ENCODE measurements at places on chromosomes 7 and 10.

DNA sequence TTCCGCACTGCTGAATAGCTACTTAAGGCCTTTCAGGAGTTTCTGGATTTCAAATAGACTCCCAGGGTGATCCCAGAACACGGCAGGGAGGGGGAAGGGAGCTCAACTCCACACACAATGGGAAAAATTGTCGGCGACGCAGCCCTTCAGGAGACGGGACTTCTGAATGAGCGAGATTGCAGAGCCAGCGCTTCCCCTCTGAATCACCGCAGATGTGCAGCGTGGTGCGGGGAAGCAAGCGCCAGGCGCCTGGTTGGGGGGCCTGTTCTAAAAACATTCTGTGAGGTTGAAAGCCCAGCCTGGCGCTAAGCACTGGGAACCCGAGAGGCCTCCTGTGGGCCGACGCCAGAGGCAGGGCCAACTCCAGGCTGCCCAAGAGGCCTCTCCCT is 163.3 kb downstream of the MAD1L1 start:
- no peak for DNase-seq

DNA sequence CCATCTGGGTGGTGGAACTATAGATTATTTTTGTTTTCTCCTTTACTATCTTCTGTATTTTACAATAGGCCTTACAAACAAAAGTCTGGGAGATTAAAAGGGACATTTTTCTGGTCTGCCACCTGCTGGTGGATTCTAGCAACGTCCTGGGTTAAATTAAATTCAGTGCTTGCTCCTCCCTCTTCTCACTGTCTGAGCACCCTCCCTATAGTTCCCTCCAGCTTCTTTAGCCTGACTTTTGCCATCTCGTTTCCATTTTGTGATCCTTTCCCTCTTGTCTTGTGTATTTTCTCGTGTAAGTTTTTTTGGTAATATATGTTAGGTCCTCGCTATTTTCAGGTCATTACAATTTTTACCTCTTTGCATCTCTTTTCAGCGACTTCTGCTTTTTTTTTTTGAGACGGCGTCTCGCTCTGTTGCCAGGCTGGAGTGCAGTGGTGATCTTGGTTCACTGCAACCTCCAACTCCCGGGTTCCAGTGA is 16.1 kb downstream of the ANKRD16 start:
- DNase-seq: no peak

DNA sequence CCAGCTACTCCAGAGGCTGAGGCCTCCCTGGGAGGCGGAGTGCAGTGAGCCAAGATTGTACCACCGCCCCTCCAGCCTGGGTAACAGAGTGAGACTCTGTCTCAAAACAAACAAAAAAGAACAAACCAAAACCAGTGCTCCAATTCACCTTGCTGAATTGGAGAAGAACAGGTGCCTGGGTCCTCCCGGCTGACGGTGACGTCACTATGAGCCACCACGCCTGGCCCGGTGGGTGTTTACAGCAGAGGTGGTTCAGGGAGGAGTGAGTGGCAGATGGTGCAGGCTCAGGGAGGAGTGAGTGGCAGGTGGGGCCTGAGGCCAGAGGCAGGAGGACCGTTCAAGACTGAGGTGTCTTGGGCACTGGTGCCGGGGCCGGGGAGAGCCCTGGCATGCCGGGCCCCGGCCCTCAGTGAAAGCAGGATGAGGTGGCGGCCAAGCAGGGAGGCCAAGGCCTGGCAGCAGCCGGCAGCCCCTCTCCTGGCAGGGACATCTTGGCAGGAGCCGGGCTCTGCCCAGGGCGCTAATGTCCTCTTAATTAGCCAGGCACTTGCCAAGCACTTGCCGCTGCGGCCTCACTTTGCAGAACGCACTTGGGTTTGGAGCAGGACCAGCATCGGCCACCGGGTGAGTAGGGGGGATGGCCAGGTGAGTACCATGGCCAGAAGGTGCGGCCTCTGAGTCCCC is 162.8 kb upstream of the TNRC18 start:
- no peak for DNase-seq

DNA sequence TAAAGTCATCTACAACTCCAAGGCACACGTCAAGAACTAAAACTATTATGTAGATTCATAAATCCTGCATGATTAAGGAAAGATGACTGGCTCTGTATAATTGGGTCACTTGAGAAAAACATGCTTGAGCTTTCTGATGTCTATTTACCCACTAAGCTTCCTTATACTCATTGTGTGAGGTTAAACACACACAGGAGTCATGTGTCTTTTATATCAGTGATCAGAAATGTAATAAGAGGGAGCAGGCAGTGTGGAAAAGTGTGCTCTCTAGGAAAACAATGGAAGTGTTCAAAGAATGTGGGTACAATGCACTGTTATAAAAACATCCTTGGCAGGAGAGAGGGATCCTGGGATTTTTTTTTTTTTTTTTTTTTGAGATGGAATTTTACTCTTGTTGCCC is 108.6 kb upstream of the ARID5B start:
- DNase-seq: no peak

GRCh38 chr7:112023282-112023681 is 182.9 kb downstream of the DOCK4 start:
- DNase-seq: no peak

DNA sequence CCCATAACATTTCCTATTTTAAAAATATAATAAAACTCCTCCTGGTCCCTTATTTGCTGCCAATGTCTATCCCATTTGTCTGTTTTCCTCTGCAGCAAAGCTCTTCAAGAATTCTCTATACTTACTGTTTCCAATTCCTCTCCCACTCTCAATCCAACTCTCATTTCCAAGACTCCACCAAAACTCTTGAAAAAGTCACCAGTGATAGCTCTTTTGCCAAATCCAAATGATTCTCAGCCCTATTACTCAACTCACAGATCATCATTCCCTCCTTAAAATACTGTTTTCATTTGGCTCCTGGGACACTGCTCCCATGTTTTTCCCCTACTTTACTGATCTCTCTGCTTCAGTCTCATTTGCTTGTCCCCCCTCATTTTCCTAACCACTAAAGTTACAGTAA is 139.4 kb downstream of the HIBADH start:
- DNase-seq: no peak

- DNase-seq: no peak
Measured at GRCh38 chr10:74738985-74739567, 87.3 kb upstream of the KAT6B start.

- no peak for DNase-seq
Measured at GRCh38 chr7:33774762-33775523, 130.4 kb upstream of the BMPER start.

- no peak for DNase-seq
Measured at GRCh38 chr7:149238051-149238450, 1.4 kb upstream of the ZNF212 start.

- no peak for DNase-seq
Measured at GRCh38 chr7:118104812-118105441, 79.0 kb upstream of the LSM8 start.

GRCh38 chr7:111074071-111074747 is 16.7 kb upstream of the LRRN3 start:
- no peak for DNase-seq

- no peak for DNase-seq
Measured at GRCh38 chr7:69696686-69697685, 98.7 kb downstream of the AUTS2 start.

- no peak for DNase-seq
Measured at GRCh38 chr7:148620749-148621359, 30.3 kb downstream of the C7orf33 start.

GRCh38 chr10:102679596-102679995 is 34.6 kb downstream of the ARL3 start:
- no peak for DNase-seq

- no peak for DNase-seq
Measured at GRCh38 chr10:22308390-22308789, 7.8 kb upstream of the COMMD3 start.

- no peak for DNase-seq
Measured at GRCh38 chr10:27643301-27643700, 102.3 kb downstream of the MKX start.

GRCh38 chr7:46626691-46627310 is 705.7 kb upstream of the IGFBP3 start:
- DNase-seq: no peak

DNA sequence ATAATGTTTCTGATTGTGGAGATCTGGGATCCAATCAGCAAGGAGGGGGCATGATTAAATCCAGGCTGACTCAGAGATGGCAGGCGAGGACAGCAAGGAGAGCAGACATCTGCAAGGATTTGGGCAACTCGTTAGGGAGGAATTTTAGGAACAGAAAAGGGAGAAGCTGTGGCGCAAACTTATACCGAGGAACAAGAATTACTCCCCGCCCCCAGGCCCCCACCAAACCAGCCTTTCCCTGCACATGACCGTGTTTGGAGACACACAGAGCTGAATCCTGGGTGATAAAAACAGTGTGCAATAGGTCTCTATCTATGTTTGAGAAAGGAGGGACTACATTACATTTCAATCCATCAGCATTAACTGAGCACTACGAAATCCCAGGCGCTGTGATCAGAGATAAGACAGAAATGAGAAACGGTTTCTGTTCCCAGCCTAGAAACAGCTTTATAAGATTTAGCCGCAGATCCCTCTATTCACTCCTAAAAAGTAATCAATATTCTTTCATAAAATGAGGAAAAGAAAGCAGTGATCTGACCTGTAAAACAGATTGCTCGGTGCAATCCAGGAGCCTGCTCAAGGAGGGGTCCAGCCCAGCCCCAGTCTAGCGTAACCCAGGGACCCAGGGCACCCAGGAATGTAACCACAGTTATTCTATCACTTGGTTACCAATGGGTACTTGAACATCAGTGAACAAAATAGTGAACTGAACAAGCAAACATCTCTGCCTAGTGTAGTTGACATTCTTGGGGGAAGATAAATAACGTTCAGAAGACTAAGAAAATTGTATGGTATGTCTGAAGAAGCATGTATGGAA is 37.2 kb upstream of the RAPGEF5 start:
- no peak for DNase-seq

GRCh38 chr10:69080226-69080625 is 7.7 kb upstream of the SRGN start:
- no peak for DNase-seq

All from activated gamma-delta T cell (primary cell).